ENCODE measurements at places on chromosomes 6 and 20.

DNA sequence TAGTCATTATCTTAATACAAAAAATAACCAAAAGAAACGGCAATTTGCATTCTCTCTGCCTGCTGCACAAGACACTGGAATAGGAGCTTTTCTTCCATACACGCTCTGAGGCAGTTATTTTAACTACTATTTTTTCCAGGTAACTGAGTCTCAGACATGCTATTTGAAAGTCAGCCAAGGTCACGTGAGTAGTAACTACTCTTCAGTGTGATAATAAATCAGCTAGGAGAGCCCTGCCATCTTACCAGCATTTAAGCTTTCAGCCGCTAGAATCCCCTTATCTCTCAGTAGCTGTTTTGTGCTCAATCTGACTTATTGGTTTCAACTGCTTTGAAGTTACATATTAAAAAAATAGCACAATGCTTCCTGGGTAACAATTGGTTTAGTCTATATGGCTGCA, 84.5 kb downstream of the NRN1 start:
- H3K36me3 ChIP-seq = no peaks in the 10 kb centered on the region
- no peak overlapping the region for H3K27ac ChIP-seq
- H3K27me3 ChIP-seq = no peaks in the 10 kb centered on the region
- H3K4me1 ChIP-seq = no peaks in the 10 kb centered on the region

DNA sequence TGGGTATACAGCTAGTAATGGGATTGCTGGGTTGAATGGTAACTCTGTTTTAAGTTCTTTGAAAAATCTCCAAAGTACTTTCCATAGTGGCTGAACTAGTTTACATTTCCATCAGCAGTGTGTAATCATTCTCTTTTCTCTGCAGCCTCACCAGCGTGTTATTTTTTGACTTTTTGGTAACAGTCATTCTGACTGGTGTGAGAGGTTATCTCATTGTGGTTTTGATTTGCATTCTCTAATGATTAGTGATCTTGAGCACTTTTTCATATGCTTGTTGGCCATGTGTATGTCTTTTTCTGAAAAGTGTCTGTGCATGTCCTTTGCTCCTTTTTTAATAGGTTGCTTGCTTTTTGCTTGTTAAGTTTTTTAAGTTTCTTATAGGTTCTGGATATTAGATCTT, 194.2 kb upstream of the PHACTR1 start:
- H3K4me1 ChIP-seq = no peaks in the 10 kb centered on the region
- H3K27ac ChIP-seq = no peak overlapping the region
- no peak for DNase-seq
- no peak overlapping the region for H3K4me3 ChIP-seq

- H3K27ac ChIP-seq = no peak overlapping the region
- no peak overlapping the region for H3K4me3 ChIP-seq
- no peaks in the 10 kb centered on the region for H3K4me1 ChIP-seq
Measured at GRCh38 chr6:21100991-21101390, 492.6 kb upstream of the SOX4 start.

DNA sequence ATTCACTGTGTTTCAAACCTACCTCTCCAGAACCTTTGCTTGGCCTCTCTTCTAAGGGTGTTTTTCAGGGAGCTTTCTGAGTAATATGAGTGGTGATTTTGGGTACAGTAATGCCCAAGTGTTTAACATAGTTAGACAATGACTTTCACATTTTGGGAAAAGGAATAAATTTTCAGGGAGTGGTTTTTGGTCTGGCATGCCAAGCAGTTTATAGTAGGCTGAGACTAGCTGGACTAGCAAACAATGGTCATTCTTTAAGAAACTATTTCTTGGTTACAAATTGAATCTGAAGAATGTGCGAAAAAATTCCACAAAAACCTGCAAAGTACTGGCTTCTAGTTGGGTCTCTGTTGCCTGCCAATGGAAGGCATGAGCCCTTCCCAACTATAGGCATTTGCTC, 15.4 kb downstream of the FNDC1 start:
- H3K36me3 ChIP-seq = no peaks in the 10 kb centered on the region
- H3K27me3 ChIP-seq = no peaks in the 10 kb centered on the region
- peaks cover 11% of the 10 kb centered on the region for H3K4me1 ChIP-seq
- no peak for DNase-seq
- no peak overlapping the region for H3K4me3 ChIP-seq
- no peak overlapping the region for H3K27ac ChIP-seq

DNA sequence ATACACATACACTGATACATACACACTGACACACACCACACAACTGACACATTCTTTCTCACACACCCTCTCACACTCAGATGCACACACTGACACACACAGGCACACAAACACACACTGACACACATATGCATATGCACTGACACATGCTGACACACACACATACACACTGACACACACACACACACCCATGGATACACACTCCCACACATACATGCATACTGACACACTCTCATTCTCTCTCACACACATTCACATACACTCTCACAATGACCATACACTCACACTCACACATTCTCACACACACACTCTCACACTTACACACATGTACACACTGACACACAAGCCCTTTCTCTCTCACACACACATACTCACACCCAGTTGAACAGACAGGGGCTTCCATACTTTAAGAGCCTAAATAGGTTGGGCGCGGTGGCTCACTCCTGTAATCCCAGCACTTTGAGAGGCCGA, 236.4 kb downstream of the LRFN2 start:
- no peaks in the 10 kb centered on the region for H3K36me3 ChIP-seq
- H3K27ac ChIP-seq = no peak overlapping the region
- no peaks in the 10 kb centered on the region for H3K27me3 ChIP-seq
- H3K4me3 ChIP-seq = no peak overlapping the region
- no peaks in the 10 kb centered on the region for H3K4me1 ChIP-seq

DNA sequence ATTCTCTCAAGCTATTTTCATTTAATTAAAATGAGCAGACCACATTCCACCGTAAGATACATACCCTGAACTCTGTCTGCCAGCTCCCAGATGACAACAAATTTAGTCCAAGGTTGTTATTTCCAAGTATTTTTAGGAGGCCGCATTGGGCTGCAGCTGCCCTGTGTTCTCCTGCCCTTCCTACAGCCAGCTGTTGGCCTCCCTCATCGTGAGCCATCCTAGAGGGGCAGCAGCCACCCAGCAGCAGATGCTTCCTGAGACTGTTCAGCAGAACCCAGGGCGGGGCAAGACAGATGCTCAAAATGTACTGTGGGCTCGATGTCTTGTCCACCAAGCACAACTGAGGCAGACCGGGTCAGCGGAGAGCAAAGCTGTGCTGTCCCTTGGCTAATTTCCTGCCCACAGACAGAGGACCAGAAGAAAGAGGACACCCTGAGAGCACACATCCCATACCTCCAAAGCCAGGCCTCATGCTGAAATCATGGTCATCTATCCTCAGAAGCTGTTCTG, 16.4 kb downstream of the GABRR1 start:
- no peak overlapping the region for H3K4me3 ChIP-seq
- DNase-seq = no peak
- no peaks in the 10 kb centered on the region for H3K27me3 ChIP-seq
- H3K27ac ChIP-seq = no peak overlapping the region
- H3K4me1 ChIP-seq = no peaks in the 10 kb centered on the region

DNA sequence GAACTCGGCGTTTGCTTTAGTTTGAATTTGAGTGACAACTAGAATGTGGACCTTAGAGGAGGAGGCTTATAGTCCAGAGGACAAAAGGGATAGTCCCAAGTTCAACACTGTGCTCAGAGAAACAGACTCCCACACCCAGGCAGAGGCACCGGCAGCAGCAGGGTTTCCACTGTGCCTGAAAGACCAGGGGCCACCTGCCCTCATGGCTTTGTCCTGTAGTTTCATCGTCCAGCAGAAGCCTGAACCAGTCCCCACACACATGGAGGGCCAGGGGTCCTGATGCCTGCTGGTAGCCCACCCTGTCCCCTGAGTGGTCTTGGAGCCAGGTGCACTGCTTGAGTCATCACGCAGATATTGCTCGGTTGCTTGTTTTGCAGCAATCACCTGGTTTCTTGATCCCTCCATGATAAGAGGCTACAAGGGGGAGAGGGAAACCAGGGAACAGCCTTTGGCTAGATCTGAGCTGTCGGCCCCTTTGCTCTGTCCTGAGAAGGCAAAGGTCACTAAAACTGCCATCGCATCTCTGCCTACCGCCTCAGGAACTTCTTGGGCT, 7.2 kb upstream of the ACSS1 start:
- H3K4me1 ChIP-seq = peaks cover 3% of the 10 kb centered on the region
- H3K36me3 ChIP-seq = no peaks in the 10 kb centered on the region
- DNase-seq = no peak
- no peak overlapping the region for H3K4me3 ChIP-seq
- no peaks in the 10 kb centered on the region for H3K27me3 ChIP-seq

DNA sequence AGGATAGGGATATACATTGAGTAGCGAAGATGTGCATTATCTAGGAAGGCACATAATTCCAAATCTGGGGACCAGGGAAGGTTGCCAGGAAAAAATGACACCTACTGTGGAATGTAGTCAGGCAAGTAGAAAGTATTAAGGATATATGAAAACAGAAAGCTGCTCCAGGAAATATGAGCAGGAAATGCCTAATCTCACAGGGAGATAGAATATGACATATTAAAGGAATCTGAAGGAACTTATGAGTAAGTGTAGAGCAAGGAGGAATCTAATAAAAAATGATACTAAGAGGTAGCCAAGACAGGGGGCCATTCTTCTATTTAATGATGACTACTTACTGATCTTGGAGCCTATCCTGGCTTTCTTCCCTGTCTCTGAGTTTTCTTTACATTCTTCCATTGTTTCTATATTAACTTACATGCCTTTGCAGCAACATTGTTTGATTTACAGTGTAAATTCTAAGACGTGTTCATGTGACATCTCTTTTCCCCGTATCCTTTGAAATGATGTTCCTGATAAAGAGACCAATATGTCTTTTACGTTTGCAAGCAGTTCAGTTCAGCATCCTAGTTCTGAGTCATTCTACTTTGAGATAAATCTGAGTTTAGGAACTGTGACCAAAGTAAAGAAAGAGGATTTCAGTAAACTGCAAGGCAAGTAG, 58.6 kb downstream of the TINAG start:
- H3K27me3 ChIP-seq = no peaks in the 10 kb centered on the region
- no peak overlapping the region for H3K27ac ChIP-seq
- DNase-seq = no peak
- H3K4me1 ChIP-seq = no peaks in the 10 kb centered on the region
- H3K36me3 ChIP-seq = no peaks in the 10 kb centered on the region
- H3K4me3 ChIP-seq = no peak overlapping the region

DNA sequence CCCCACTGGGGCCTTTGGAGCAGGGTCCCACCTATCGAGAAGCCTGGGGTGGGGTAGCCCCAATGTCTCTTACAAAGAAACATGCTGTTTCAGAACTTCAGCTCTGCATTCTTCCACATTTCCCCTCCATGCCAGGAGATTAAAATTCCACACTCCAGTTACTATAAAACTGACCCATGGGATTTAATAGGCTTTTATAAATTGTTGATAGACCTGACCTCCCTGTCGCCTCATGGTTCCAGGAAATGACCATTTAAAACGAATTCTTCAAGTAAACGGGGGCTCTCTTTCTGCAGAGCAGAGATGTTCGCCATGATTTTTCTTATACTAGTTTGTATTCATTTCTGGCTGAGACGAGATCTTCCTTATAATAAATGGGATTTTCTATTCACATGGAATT, 19.3 kb downstream of the RIN2 start:
- DNase-seq = no peak
- H3K27ac ChIP-seq = no peak overlapping the region
- no peaks in the 10 kb centered on the region for H3K27me3 ChIP-seq
- no peak overlapping the region for H3K4me3 ChIP-seq
- H3K36me3 ChIP-seq = no peaks in the 10 kb centered on the region

Measured in effector memory CD4-positive, alpha-beta T cell (primary cell).